ENCODE measurements at places on chromosomes 13 and 19. TPM values are rescaled to one million over a fixed set of nuclear protein-coding genes. Genes with fewer than 3 reads are reported as not detected.

GRCh38 chr13:47129461-47129860, 232.6 kb upstream of the HTR2A start:
- H3K27me3 ChIP-seq: peaks cover 9% of the 10 kb centered on the region
- DNase-seq: no peak
- no peaks in the 10 kb centered on the region for H3K4me1 ChIP-seq
- no peak overlapping the region for H3K4me3 ChIP-seq

The B9D2 gene
- total RNA-seq: 2.5 TPM

- H3K4me3 ChIP-seq: peak within 1 kb of the TSS; percentile 89
- peaks cover 32% of the 10 kb centered on the region for H3K4me1 ChIP-seq
- DNase-seq: peak; percentile 88
- H3K27ac ChIP-seq: peak within 1 kb of the TSS; percentile 84
These were observed at the start of gene ZNF665 for GRCh38 chr19:53192771-53193534. TSS of gene ZNF665 (minus strand) at chr19:53193358. CDS start at chr19:53182898, 10,460 bp downstream.

The RFXANK gene
- total RNA-seq: 37.2 TPM

The ASPDH gene
- total RNA-seq: not detected

DNA sequence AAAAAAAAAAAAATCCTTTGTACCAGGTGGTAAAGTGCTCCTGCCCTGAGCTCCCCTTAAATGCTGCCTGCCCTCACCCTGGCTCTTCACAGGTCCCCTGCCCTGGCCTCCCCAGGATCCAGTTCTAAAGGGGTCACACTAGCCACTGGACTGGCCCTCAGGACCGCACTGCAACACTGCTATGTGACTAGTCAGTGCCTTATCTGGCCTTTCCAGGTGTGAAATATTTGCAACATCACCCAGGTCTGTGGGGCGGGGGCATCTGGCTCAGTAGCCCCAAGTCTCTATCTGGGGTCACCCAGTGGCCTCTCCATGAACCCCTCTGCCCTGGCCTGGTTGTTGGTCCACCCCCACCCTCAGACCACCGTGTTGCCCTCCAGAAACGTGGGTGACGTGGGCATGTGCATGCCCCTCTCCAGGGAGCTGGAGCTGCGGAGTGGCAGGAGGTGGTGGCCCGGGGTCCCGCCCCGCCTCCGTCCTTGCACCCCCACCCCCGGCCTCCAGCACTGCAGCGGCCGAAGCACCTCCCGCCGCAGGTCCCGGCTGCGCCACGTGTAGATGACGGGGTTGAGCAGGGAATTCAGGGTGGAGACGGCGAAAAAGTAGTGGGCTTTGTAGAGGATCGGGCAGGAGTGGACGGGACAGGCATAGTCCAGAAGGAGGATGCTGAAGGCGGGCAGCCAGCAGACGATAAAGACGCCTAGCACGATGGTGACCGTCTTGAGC, 7.5 kb downstream of the S1PR2 start:
- peaks cover 11% of the 10 kb centered on the region for H3K36me3 ChIP-seq
- H3K27ac ChIP-seq: no peak overlapping the region
- no peak overlapping the region for H3K4me3 ChIP-seq

- H3K4me1 ChIP-seq: no peaks in the 10 kb centered on the region
- no peak overlapping the region for H3K27ac ChIP-seq
- peaks cover 50% of the 10 kb centered on the region for H3K27me3 ChIP-seq
- no peaks in the 10 kb centered on the region for H3K36me3 ChIP-seq
- no peak for DNase-seq
- H3K4me3 ChIP-seq: no peak overlapping the region
These were observed 7.8 kb downstream of the PLPP2 start for GRCh38 chr19:283395-283794.

- H3K4me3 ChIP-seq: no peak overlapping the region
- no peak overlapping the region for H3K27ac ChIP-seq
- no peaks in the 10 kb centered on the region for H3K36me3 ChIP-seq
- H3K4me1 ChIP-seq: peaks cover 18% of the 10 kb centered on the region
- peaks cover 51% of the 10 kb centered on the region for H3K27me3 ChIP-seq
These were observed 26.1 kb downstream of the EXOC3L2 start for GRCh38 chr19:45218911-45219743.

The C19orf73 gene
- 1.6 TPM for total RNA-seq

DNA sequence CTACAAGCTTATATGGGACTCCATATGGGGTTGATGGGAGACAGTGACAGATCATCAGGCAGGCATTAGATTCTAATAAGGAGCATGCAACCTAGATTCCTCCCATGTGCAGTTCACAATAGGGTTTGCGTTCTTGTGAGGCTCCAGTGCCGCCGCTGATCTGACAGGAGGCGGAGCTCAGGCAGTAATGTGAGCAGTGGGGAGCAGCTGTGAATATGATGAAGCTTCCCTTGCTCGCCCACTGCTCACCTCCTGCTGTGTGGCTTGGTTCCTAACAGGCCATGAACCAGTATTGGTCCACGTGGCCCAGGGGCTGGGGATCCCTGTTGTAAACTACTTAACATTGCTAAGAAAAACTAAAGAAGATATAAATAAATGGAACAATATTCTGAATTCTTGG, 378.4 kb downstream of the KCNRG start:
- peaks cover 19% of the 10 kb centered on the region for H3K4me1 ChIP-seq
- no peaks in the 10 kb centered on the region for H3K27me3 ChIP-seq
- no peak overlapping the region for H3K27ac ChIP-seq
- no peaks in the 10 kb centered on the region for H3K36me3 ChIP-seq
- peak; percentile 20 for DNase-seq
- peak overlapping the region; percentile 0 for H3K4me3 ChIP-seq

The ETV2 gene
- total RNA-seq: 0.33 TPM

DNA sequence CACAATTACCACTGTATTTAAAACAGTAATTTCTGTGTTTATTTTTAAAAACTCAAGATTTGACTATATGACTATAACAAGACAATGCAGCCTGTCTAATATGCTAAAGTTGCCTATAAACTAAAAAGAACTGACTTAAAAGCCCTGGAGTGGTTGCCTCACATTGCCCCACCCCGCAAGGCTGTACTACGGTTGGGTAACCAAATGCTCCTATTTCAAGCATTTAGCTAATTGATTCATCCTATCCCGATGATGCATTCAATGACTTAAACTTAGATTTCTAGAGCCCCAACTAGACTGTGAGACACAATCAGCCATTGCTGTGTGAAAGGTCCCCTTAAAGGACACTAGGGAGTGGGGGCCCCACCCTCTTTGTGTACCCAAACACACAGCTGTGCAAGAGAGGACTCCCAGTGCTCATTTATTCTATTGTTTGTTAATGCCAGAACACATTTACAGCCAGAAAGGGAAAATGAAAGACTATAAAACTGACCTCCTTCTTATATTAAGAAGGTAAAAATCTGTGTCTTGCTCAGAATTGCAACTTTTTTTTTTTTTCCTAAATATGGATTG, 66.9 kb downstream of the MIPEP start:
- H3K27ac ChIP-seq: no peak overlapping the region
- no peaks in the 10 kb centered on the region for H3K27me3 ChIP-seq
- H3K4me1 ChIP-seq: no peaks in the 10 kb centered on the region
- no peak for DNase-seq
- H3K36me3 ChIP-seq: peaks cover 26% of the 10 kb centered on the region

The ZNF416 gene
- total RNA-seq: 4.6 TPM

The ZNF729 gene
- total RNA-seq: not detected

- no peak overlapping the region for H3K27ac ChIP-seq
- DNase-seq: no peak
These were observed 5.7 kb downstream of the C19orf33 start for GRCh38 chr19:38309615-38310278.

DNA sequence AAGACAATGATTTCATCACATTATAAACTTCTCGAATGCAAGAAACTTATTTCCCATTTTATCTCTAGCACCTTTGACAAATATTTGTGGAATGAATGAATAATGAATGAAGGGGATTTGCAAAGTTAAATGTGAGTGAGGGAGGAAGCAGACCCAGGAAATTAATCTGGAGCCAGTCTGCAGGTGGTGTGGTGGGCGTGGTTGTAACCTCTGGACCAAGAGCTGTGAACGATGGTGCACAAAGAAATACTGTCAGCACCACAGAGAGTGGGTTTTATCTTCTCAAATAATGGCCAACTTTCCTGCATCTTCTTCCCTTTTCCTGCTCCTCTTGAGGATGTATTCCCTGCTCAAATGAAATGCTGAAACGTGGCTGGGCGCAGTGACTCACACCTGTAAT, 11.0 kb upstream of the ZNF792 start:
- no peak overlapping the region for H3K4me3 ChIP-seq
- no peaks in the 10 kb centered on the region for H3K36me3 ChIP-seq
- H3K27me3 ChIP-seq: no peaks in the 10 kb centered on the region
- H3K27ac ChIP-seq: no peak overlapping the region
- no peak for DNase-seq
- H3K4me1 ChIP-seq: peaks cover 4% of the 10 kb centered on the region

DNA sequence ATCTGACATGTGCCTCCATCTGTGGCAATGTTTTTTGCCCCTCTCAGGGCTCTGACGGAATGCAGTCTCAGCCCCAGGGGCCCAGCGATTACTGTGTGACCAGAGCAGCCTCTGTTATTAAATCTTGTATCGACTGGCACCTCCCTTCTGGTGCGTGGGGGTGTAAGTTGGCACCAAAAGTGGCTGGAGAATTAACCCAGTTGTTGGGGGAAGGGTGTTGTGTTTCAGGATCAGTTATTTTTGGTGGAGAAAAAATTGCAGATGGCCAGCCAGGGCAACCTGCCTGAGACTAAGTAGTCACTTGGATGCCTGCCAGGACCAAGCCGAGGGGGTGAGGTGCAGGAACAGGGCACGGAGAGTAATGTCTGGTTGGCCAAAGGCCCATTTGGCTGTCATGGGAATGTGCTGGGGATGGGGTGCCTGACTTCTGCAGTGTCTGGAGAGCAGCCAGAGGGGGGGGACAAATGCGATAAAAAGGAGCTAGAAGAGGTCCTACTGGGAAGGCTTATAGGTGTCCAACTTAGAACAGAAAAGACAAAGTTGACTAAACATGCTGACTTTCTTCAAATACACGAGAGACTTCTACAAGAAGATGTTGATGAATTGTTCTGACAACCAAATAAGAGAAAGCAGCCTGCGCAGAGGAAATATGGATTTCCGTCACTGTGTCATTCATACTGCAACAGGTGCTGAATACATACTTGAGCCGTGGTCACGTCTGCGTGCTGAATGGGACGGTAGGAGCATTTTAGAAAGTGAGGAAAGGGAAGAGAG, 69.8 kb downstream of the SIAH3 start:
- H3K36me3 ChIP-seq: no peaks in the 10 kb centered on the region
- peak; percentile 75 for DNase-seq
- no peak overlapping the region for H3K4me3 ChIP-seq
- H3K27me3 ChIP-seq: no peaks in the 10 kb centered on the region

DNA sequence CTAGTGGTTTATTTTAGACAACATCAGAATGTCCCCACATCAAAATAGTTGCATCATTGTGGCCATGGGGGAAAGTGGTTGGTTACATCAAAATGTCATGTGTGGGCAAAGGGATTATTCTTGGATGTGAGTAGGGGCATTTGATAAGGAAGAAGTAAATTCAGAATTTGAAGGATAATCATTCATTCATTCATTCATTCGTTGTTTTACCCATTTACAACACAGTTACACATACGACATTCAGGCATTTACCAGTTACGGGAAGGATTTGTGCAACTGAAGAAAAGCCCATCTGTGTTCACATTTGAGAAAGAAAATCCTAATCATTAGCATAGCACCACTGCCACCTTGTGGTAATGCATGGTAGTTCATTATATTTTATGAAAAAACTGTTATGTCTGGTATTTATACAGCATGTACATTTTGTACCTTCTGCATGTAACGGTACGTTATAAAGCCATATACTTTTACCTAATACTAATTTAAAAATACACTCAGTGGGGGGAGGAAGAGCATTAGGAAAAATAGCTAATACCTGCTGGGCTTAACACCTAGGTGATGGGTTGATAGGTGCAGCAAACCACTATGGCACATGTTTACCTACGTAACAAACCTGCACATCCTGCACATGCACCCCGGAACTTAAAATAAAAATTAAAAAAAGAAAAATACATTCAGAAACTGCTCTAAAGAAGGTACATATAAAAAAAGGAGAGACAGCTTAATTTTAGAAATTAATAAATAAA, 62.1 kb downstream of the DGKH start:
- H3K27ac ChIP-seq: no peak overlapping the region
- no peaks in the 10 kb centered on the region for H3K27me3 ChIP-seq
- H3K4me3 ChIP-seq: no peak overlapping the region
- H3K4me1 ChIP-seq: peaks cover 42% of the 10 kb centered on the region

DNA sequence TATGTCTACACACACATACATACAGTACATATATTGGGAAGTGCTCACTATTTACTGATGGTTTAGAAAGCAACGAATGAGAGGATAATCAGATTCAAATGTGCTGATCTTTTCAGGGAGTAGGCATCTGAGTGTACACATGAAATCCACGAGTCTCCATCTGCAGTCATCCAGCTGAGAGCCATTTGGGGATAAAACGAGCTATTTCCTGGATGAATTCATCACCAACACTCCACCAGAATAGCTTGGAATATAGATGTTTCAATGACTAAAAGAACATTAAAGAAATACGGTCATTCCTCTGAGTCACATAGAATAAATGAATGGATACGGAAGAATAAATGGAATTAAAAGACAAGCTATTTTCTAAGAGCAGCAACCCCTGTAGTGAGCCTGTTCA, 721.6 kb upstream of the ARGLU1 start:
- H3K27me3 ChIP-seq: no peaks in the 10 kb centered on the region
- H3K4me1 ChIP-seq: no peaks in the 10 kb centered on the region
- no peak for DNase-seq
- H3K36me3 ChIP-seq: no peaks in the 10 kb centered on the region

The TDRD12 gene
- not detected for total RNA-seq

- no peak overlapping the region for H3K4me3 ChIP-seq
- no peaks in the 10 kb centered on the region for H3K27me3 ChIP-seq
- no peak for DNase-seq
- H3K27ac ChIP-seq: peak overlapping the region; percentile 61
- peaks cover 13% of the 10 kb centered on the region for H3K36me3 ChIP-seq
These were observed 98.9 kb downstream of the FLT1 start for GRCh38 chr13:28396053-28396452.

- no peaks in the 10 kb centered on the region for H3K27me3 ChIP-seq
- no peaks in the 10 kb centered on the region for H3K4me1 ChIP-seq
- no peak for DNase-seq
- H3K36me3 ChIP-seq: no peaks in the 10 kb centered on the region
These were observed 844.8 kb downstream of the PCDH17 start for GRCh38 chr13:58476206-58476918.

The WDR62 gene
- 17.7 TPM for total RNA-seq

The ZNF468 gene
- 8.3 TPM for total RNA-seq
